ENCODE measurements at places on chromosomes 12 and 14. TPM values are rescaled to one million over a fixed set of nuclear protein-coding genes. Genes with fewer than 3 reads are reported as not detected.

- DNase-seq: peak; percentile 52
These were observed 663 bp downstream of the PTGER2 start for GRCh38 chr14:52314595-52315354.

DNA sequence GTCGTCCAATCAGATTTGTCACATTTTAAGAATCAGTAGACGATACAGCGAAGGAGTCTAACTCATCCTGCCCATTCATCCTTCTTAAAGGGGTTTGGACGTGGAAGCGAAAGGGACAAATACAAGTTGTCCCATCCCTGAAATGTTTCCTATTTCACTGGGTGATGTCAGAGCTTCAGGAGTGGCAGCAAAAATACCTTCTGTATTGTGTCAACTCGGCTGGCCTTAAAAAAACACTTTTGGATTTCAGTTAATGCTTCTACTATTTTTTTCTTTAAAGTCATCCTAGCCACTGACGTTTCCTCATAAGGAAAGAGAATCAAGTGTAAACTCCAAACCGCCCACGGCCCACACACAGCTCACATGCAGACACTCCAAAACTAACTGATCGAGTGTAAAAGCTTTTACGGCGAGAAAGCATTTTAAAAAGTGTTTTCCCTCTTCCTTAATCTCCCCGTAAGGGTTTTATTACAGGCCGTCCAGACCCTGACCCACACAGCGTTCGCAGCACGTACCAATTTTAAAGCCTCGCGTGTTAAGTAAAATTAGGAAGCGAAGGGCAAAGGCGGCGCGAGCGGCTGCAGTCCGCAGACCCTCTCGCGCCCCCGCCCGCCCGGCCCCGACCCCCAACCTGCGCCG, 593 bp downstream of the CFL2 start:
- peak; percentile 67 for DNase-seq

GRCh38 chr12:96164951-96165811, 29.0 kb upstream of the ELK3 start:
- DNase-seq: peak; percentile 21

- no peak for DNase-seq
These were observed 63.0 kb upstream of the TCL1B start for GRCh38 chr14:95623195-95623594.

DNA sequence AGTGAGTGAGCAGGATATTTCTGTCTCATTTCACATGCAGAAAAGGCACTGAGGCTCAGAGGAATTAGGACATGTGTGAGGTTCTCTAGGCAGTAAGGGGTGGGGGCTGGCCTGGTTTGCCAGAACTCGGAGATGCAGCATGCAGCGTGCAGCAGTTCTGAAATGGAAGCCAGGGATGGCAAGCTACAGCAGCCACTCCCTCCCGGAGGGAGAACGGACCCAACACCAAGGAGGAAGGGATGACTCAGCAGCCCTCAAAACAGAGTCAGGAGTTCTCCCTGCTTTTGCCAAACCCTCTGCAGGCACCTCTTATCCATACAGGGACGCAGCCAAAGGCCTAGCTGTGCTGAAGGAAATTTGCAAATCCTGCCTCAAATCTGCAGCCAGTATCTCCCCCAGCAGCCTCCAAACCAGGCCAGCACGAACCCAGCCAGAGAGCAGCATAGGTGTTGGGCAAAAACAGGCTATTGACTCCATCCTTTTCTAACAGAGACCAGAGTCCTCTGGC, 10.3 kb upstream of the SERPINA3 start:
- DNase-seq: no peak

- DNase-seq: no peak
These were observed 221.2 kb downstream of the SLC2A13 start for GRCh38 chr12:39884616-39885125.

GRCh38 chr14:89325299-89325883, 91.6 kb downstream of the FOXN3 start:
- DNase-seq: no peak

GRCh38 chr12:15152868-15153267, 68.3 kb downstream of the RERG start:
- DNase-seq: no peak

DNA sequence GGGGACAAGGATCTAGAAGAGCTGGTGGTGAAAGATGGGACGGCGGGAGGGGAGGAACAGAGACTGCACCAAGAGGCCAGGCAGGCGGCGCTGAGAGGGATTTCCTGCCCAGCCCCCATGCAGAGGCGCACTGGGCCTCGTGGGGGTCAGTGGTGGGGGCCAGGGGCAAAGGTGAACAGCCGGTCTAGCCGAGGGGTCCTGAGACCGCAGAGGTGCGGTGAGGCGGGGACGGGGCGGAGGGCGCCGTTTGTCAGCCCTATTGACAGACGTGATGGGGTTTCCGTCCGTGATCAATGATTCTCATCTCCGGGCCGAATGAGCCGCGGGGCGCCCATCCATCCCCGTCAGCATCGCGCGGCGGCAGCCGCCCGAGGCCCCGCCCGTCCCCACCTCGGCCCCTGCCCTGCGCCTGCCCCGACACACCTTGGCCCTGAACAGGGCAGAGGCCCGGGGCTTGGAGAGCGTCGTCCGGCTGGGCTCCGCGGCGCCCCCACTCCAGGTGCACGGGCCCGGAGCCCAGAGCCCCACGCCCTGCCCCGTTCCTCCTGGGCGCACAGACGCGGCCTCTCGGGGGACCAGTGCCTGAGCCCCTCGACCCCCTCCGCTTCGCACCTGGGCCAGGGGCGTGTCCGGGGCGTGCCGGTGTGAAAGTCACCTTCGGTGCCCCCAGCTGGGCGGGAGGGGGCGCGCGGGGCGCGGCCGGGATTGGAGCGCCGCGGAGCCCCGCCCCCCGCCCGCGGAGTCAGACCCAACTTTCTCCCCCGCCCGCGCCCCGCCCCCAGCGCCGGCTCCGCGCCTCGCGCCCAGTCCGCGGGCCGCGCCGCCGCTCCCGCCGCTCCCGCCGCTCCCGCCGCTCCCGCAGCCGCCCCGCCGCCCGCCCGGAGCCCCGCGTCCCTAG, at the start of gene NXPH4:
Gene NXPH4 (plus strand): TSS at position 781 of the 898 bp plus-strand sequence. CDS start 176 bp downstream, outside the sequence.
- no peak for DNase-seq

DNA sequence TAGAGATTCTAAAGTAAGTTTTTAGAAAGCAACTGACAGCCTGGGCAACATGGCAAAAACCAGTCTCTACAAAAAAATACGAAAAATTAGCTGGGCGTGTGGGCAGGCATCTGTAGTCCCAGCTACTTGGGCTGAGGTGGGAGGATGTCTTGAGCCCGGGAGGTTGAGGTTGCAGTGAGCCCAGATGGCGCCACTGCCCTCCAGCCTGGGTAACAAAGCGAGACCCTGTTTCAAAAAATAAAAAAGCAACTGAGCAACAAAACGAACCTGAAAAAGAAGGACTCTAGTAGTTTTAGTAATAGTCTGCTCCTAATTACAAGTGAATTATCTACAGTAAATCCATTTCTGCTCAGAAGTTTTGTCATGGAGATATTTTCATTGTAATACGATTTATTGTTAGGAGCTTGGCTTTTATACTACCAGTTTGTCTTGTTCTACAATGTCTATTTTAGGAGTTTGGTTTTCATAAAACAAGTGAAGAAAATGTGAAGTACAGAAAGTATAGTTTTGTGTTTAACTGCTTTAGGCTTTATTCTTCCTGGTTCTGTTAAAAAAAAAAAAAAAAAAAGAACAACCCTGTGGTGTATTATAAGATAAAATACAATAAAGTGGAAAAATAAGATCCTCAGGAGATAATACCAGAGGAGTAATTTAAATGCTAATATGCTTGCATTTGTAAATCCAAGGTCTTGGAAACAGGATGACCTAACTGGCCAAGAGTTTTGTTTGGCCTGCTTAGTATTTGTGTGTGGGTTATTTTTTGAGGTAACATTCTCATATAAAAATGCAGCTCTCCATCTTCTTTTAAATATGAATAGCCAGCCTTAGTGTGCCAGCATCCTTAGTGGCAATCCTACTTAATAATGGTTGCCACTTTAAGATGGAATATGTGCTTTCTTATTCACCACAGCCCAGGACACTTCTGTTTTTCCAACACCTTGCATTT, 2.8 kb downstream of the TMX1 start:
- DNase-seq: no peak

- DNase-seq: no peak
These were observed 127.3 kb upstream of the SLC38A2 start for GRCh38 chr12:46499901-46500300.

DNA sequence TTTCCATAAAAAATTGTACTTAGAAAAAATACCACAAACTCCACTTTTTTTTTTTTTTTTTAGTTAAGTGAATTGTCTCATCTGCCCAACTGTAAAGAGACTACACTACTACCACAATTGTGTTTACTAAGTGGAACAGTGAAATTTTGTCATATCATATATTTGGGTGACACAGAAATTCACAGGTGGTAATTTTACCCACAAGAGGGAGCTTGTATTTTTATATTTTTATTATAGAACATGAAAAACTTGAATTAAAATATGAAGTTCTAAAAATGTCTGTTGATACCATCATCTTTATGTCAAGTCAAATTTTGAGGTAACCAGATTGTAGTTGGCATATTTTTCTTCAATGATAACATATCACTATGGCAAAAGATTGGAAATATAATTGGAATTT, 329.4 kb upstream of the SOX5 start:
- DNase-seq: no peak

- no peak for DNase-seq
These were observed 7.5 kb upstream of the KRT1 start for GRCh38 chr12:52687497-52688385.

DNA sequence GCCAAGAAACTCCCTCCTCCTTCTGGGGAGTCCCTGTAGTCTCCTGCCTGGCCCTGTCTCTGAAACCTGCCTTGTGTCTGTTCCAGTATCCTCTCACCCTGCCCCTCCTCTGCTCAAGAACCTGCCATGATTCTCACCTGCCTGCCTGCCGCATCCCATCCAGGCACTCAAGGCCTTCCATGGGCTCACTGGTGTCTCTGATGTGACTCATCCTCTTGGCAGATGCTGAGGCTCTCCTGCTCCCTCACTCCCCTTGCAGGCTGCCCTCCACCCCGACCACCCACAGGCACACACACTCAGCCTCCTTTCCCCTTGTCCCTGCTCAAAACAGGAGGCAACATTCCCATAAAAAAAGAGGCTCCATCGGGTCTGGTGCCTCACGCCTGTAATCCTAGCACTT, 5.8 kb upstream of the BEGAIN start:
- peak; percentile 38 for DNase-seq

- DNase-seq: no peak
These were observed 67.7 kb upstream of the ZDHHC17 start for GRCh38 chr12:76696186-76696585.

DNA sequence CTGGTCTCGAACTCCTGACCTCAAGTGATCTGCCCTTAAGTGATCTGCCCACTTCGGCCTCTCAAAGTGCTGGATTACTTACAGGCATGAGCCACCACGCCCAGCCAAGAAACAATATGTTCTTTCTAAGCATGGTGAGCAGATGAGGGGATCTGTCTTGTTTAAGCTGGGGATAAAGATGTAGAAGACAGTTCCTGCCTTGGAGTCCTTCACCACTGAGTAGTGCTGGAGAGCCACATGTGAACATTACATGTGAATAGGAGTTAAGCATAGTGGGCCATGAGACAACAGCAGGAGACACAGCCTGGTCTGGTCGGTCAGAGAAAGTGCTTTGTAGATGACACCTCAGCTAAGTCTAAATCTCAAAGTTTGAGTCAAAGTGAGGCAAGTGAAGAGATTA, 26.0 kb downstream of the TMBIM6 start:
- DNase-seq: no peak

GRCh38 chr12:132422040-132422380, 67.9 kb upstream of the FBRSL1 start:
- no peak for DNase-seq

- DNase-seq: no peak
These were observed 397.6 kb downstream of the NUAK1 start for GRCh38 chr12:105740970-105741725.

GRCh38 chr12:19741132-19741489, 301.8 kb downstream of the AEBP2 start:
- DNase-seq: no peak

Gene FGF6
- not detected for polyA plus RNA-seq

Gene VWF
- 9.6 TPM for polyA plus RNA-seq

Gene SERPINA10
- polyA plus RNA-seq: not detected

Gene C12orf56
- polyA plus RNA-seq: 5.2 TPM

Gene TGFB3
- polyA plus RNA-seq: 5.2 TPM

Gene RAB3IP
- polyA plus RNA-seq: 58.4 TPM

Gene LTB4R
- 4.6 TPM for polyA plus RNA-seq

Gene GLIPR1L1
- polyA plus RNA-seq: not detected

Gene IL23A
- not detected for polyA plus RNA-seq

Gene PRIMA1
- polyA plus RNA-seq: 1.0 TPM

Measured in kidney (tissue), 22 donors.